ENCODE measurements at places on chromosomes 12 and 14.

DNA sequence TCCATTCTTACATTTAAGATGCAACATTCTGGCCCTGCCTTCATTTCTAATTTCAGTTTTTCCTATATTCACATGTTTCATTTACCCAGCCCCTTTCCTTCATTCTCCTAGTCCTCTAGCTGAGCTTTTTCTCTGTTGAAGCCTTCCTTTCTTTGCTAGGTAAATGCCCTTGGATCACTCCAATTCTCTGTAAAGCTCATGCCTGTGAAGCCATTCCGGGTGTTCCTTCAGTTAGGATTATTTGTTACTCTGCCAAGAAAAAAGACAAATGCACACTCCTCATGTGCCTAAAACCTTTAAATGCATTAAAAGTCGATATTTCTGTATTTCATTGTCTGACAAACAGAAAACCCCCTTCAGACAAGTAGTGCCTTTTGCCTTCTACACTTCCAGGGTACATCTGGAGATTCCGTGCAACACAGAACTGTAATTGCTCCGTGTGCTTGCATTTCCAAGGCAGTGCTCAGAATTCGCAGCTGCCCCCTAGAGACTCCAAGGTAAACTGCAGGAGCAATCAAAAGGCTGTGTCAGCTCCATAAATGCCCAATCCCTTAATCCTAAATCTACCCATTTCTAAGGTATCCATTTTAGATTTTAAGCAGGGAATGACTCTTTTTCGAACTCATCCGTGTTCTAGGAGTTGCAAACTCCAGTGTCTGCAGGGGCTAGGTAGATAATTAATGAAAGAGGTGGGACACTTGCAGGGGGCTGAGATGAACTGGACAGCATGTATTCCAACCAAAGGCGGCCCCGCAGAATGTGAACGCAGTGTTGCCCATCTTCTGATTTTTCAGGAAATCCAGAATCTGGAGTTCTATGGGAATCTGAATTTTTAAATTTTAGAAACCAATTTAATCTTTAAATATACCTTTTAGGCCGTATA lies 320.2 kb downstream of the GRIN2B start:
- no peak for DNase-seq

DNA sequence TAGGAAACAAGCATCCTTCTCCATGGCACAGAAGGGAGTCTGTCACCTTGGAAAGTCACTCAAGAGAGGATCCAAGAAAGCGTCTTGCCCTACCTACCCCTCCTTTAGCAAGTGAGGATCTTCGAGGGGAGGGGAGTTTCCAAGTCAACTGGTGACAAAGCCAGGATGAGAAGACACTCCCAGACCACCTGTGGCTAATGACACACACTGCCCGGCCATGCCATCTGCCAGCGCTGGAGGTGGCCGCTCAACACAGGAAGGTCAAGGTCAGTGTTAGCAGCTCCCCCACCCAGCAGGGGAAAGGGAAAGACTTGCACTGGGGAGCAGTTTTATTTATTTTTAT lies 41.3 kb downstream of the ELK3 start:
- no peak for DNase-seq

DNA sequence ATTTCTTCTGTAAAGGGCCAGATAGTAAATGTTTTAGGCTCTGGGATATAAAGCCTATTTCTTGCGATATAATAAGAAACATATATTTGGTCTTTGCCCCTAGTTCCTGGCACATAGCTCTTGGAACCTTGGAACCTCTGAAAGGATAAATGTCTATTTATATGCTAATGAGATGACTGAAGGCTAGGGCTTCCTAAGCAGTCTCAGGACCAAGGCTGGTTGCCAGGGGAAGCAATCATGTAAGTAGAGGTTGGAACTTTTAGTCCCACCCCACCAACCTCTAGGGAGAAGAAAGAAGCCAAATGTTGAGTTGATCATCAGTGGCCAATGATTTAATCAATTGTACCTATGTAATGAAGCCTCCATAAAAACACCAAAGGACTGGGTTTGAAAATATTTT lies 26.6 kb upstream of the NFYB start:
- DNase-seq: no peak

GRCh38 chr12:77082021-77082420 lies 16.7 kb upstream of the E2F7 start:
- no peak for DNase-seq

DNA sequence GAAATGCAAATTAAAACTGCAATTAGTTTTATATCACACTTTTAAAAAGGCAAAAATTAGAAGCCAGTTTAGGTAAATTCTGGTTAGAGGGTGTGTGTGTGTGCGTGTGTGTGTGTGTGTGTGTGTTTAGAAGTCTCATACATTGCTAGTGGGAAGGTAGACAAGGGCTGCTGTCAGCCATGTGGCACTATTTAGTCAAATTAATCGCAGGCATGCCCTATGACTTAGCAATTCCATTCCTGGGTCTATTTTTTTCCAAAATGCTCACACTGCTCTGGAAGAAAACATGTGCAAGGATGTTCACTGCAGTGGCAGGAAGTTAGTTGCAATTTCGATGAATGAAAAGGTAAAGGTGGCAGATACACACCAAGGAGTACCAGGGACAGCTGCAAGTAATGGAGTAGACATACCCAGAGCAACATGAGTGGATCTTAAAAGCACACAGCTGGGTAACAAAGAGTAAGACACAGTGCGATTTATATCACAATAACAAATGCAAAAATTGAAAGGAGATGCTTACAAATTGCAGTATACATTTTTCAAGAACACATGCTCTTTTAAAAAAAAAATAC lies 11.6 kb downstream of the CAPZA3 start:
- DNase-seq: no peak

DNA sequence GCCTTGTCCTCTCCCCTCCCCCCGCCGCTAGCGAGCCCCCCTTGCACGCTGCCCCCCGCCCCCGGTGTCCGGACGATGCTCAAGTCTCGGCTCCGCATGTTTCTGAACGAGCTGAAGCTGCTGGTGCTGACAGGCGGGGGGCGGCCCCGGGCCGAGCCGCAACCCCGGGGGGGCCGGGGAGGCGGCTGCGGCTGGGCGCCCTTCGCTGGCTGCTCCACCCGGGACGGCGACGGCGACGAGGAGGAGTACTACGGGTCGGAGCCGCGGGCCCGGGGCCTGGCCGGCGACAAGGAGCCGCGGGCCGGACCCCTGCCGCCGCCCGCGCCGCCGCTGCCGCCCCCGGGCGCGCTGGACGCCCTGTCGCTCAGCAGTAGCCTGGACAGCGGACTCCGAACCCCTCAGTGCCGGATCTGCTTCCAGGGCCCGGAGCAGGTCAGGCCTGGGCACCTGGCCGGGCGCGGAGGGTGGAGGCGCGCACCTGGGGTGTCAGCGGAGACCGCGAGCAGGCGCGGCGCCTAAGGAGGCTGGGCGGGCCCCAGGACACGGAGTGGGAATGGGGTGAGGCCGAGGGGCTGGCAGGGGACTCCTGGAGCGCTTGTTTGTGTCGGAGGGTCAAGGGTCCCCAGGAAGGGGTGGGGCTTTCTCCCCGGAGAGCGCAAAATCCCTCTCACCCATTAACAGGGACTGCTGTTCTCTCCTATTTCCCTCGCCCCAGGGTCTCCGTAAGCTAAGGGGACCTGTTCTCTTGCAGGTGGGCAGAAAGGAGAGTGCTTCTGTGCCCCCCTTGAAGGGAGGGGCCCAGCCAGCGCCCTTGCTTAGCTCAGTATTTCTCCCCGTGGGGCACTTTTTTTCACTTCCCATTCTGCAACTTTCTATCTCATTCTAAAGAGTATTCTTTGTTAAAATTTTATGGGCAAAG lies 810 bp downstream of the MARCHF9 start:
- DNase-seq: no peak

DNA sequence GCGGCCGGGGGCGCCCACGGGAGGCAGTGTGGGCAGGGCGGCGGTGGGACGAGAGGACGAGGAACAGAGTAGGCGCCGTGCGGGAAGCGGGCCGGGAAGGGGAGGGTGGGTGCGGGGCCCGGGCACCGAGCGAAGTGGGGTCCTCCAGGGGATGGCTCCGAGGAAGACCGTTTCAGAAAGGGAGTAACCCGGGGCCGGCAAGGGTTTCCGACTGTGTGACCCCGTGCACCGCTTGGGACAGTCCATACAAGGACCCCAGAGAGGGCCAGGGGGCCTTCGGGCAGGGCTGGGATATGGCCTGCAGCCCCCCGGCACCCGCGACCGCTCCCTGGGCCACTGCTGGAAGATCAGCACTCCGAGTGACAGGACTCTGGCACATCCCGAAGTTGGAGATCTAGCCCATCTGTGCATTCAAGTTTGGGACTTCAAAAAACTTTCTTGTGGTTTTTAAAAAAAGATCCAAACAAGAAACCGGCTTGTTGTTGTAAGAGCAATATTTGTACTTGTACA lies 448 bp downstream of the TSPAN9 start:
- DNase-seq: no peak

GRCh38 chr12:92136965-92137721 lies 8.5 kb downstream of the BTG1 start:
- no peak for DNase-seq

DNA sequence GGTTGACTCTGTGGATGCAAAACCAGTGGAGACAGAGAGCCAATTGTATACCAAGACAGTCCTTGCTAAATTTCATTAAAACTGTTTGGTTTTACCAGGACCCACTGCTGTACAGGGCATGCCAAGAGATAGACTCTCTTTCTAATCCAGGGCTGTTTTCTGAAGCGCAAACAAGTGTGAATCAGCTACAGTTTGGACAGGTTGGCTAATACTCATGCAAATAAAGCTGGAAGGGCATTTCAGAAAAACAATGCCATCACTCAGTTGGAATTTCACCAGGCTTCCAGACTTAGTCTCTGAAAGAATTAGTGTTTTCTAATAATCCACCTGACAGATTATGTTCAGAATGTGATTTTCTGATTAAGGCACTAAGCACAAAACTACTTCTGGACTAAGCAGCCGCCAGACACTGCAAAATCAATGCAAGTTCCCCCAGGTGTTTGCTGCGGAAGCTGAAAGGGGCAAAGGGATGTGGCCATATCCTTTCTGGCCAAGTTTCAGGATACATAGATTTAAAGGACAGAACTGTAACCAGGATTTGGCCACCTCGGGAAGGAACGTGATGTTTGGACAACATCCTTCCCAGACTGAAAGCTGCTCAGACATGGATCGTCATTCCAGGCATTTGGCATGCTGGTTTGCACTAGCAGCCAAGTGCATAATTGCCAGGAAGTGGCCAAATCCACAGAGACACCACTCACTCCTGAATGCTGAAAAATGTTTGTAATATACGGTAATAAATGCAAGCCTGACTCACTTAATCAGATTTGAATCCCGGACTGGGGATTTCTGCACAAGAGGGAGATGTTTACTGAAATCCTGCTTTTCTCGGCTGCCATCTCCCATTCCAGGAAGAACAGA lies 32.0 kb upstream of the CDKN3 start:
- DNase-seq: no peak

DNA sequence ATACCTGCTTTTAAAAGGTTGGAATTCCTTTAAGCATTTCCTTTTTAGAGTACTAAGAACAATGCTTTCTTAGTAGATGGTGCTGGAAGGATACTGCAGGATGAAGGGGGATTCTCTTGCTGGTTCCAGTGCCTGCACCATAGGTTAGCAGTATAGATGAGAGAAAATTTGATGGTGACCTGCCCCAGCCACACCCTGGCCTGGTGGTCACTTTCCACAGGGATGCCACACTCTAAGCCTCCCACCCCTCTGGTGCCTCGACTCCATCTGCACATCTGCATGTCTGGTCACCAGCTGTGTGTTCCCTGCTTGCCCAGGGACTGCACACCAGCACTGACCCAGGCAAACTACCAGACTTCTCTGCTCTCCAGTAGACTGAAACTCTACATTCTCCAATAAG lies 19.1 kb downstream of the SLC2A3 start:
- no peak for DNase-seq
